ENCODE measurements at places on chromosomes 3 and 15.

- no peak for DNase-seq
Observed at GRCh38 chr3:185151101-185151963, 1.5 kb downstream of the C3orf70 start.

DNA sequence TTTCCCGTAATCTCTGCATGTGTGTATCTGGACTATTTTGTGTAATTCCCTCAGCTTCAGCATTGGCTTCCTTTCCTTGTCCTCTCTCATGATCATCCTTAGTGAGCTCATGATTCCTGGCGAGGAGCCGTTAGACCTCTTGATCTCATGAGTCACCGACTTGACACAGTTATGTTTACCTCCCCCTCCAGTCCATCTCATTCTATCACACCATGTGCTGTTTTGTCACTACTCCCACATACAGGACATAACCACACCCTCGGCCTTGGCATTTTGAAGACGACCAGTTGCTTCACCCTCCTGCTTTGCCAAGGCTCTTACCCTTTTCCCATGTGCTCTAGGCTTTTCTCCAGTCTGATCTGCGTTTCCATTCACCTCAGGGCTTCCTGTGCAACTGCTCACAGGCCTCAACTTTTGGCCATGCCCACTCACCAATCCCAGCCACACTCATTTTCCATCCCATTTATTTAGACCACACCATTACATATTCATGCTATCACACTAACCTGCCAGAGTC lies 41.5 kb downstream of the CP start:
- DNase-seq, result no peak

- no peak for DNase-seq
Observed at GRCh38 chr3:89932882-89933281, 825.5 kb downstream of the EPHA3 start.

GRCh38 chr3:84140631-84141030 lies 818.2 kb upstream of the CADM2 start:
- DNase-seq, result no peak

DNA sequence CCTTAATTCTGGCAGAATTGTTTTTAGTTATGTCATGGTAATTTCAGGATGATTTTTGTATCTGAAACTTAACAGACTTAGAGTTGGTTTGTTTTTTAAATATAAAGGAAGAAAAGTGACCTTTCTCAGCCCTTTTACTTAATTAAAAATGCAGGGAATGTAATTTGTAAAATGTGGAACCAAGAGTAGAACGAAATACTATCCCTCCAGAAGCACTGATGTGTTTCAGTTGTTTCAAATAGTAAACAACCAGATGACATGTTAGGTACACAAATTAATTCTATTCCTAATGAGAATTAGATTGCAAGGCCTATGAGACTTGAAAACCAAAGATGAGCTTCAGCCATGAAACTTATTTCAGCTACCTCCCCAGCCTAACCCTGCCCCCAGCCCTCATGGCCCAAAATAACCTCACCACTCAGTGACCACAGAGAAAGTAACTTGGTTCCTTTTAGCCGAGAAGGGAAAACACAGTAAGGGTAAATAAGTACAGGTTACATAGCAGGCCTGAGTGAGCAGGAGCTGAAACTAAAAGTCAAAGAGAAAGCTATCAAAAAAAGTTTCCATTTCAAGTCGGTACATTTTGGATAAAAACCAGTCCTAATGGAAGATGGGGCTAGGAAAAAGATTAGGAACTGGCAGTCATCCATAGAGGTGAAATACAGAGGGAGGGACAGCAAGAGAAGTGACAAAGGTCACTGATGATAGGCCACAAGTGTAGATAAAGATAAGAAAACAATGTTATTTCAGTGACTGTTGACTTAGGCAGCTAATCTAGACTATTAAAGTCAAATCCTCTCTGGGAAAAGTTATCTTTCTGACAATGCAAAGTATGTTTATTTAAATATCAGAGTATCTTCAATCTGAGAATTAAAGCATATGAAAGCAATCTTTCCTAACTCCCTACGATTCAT lies 23.2 kb downstream of the SENP8 start:
- no peak for DNase-seq

- DNase-seq, result no peak
Observed at GRCh38 chr3:127914584-127914983, 448 bp upstream of the KBTBD12 start.

DNA sequence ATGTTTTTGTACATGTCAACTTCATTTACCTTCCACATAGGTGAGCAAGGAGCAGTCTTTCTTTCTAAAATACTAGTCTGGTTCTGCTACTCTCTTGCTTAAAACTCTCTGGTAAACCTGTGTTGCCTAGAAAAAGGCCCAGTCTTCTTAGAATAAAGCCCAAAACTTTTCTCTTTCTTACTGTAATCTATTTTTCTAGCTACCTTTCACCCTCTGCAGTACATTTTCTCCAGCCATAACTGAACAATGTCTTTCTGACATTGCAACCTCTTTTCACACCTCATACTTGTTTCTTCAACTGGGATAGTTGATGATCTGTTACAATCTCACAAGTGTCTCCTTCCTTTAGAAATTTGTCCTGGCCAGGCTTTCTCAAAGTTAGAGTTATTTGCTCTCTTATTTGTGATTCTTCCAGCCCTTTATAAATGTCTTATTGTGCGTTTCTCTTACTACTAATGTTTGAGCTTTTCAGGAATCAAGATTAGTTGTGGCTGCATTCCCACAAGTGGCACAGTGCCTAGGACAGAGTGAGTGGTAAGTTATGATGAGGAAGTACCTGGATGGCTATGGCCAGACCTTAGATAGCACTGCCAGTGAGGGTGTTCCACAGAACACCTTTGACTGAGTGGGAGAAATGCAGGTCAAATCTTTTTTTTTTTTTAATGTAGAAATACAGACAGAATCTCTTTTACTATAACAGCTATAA lies 313.4 kb upstream of the SATB1 start:
- DNase-seq, result peak; percentile 27
